ENCODE measurements at places on chromosomes 6 and 20.

DNA sequence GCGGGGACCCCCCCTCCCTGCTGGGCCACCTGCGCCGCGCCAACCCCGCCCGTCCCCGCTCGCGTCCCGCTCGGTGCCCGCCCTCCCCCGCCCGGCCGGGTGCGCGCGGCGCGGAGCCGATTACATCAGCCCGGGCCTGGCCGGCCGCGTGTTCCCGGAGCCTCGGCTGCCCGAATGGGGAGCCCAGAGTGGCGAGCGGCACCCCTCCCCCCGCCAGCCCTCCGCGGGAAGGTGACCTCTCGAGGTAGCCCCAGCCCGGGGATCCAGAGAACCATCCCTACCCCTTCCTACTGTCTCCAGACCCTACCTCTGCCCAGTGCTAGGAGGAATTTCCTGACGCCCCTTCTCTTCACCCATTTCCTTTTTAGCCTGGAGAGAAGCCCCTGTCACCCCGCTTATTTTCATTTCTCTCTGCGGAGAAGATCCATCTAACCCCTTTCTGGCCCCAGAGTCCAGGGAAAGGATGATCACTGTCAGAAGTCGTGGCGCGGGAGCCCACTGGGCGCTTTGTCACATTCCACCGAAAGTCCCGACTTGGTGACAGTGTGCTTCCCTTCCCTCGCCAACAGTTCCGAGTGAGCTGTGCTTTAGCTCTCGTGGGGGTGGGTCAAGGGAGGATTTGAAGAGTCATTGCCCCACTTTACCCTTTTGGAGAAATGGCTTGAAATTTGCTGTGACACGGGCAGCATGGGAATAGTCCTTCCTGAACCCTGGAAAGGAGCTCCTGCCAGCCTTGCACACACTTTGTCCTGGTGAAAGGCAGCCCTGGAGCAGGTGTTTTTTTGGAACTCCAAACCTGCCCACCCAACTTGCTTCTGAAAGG is 2.1 kb downstream of the VEGFA start:
- H3K4me3 ChIP-seq: peak overlapping the region; percentile 92
- H3K4me1 ChIP-seq: peaks cover 33% of the 10 kb centered on the region
- H3K36me3 ChIP-seq: peaks cover 9% of the 10 kb centered on the region
- H3K27ac ChIP-seq: peak overlapping the region; percentile 89
- no peaks in the 10 kb centered on the region for H3K27me3 ChIP-seq

DNA sequence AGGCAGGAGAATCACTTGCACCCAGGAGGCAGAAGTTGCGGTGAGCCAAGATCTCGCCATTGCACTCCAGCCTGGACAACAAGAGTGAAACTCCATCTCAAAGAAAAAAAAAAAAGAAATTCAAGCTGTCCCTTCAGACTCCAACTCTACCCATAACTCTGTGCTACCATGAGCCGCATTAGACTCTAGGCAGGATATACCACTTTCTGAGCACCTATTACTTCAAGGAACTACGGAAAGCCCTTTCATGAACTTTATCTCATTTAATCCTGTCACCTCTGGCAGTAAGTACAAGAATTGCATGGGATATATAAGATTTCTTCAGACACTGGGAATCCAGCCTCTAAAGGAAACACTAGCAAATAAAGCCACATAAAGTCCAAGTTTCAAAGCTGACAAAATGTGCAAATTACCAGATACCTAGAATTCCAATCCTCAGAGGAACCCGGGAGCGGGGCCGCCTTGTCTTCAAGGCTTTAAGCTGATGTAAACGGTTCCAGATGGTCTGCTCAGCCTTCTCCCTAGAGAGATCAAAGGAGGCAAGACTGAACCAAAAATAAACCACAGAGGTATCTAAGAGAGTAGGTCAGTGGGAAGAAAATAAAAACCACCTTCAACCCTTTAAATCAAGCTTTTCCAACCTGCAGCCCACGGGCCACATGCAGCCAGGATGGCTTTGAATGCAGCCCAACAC is 9.4 kb downstream of the CDK5RAP1 start:
- no peaks in the 10 kb centered on the region for H3K27me3 ChIP-seq
- H3K36me3 ChIP-seq: peaks cover 90% of the 10 kb centered on the region
- DNase-seq: no peak
- H3K27ac ChIP-seq: no peak overlapping the region

GRCh38 chr6:2730353-2731107 is 20.2 kb downstream of the MYLK4 start:
- H3K27me3 ChIP-seq: no peaks in the 10 kb centered on the region
- peaks cover 2% of the 10 kb centered on the region for H3K4me1 ChIP-seq
- H3K36me3 ChIP-seq: no peaks in the 10 kb centered on the region
- H3K27ac ChIP-seq: no peak overlapping the region

DNA sequence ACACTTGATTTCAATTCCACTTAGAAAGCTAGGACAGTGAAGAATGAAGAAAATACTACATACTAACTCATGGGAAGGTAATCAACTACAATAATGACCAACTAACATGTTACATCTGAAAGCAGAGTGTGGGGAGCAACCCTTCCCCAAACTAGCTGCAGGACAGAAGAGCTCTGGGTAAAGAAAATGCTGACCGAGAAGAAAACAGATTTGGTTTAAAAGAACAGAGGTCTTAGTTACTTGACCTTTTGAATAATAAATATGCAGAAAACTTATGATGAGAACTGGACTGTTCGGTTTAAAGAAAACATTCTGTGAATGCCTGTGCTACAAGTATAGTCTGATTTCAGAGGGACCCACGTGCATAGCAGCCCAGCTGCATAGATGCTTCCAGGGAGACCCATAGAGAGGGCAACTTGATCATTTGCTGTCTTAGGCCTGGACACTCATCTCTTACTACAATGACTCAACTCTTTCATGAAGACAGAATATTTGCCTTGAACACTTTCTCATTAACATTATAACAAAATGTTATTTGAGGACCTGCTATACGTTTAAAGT is 53.5 kb downstream of the RALGAPA2 start:
- no peak for DNase-seq
- H3K27me3 ChIP-seq: no peaks in the 10 kb centered on the region
- no peaks in the 10 kb centered on the region for H3K4me1 ChIP-seq
- H3K27ac ChIP-seq: no peak overlapping the region
- peaks cover 3% of the 10 kb centered on the region for H3K36me3 ChIP-seq

- no peak for DNase-seq
- H3K36me3 ChIP-seq: no peaks in the 10 kb centered on the region
- H3K27ac ChIP-seq: no peak overlapping the region
These were observed 232.8 kb downstream of the MYLK4 start for GRCh38 chr6:2517855-2518473.

GRCh38 chr20:24378661-24379483 is 90.6 kb upstream of the SYNDIG1 start:
- peaks cover 3% of the 10 kb centered on the region for H3K27me3 ChIP-seq
- peaks cover 10% of the 10 kb centered on the region for H3K4me1 ChIP-seq
- no peaks in the 10 kb centered on the region for H3K36me3 ChIP-seq

Measured in heart right ventricle (tissue), 16 donors.